Cardiac muscle cell (in vitro differentiated cells and primary cell): ENCODE measurements at places on chromosomes 13 and 19. TPM values are rescaled to one million over a fixed set of nuclear protein-coding genes. Genes with fewer than 3 reads are reported as not detected.

DNA sequence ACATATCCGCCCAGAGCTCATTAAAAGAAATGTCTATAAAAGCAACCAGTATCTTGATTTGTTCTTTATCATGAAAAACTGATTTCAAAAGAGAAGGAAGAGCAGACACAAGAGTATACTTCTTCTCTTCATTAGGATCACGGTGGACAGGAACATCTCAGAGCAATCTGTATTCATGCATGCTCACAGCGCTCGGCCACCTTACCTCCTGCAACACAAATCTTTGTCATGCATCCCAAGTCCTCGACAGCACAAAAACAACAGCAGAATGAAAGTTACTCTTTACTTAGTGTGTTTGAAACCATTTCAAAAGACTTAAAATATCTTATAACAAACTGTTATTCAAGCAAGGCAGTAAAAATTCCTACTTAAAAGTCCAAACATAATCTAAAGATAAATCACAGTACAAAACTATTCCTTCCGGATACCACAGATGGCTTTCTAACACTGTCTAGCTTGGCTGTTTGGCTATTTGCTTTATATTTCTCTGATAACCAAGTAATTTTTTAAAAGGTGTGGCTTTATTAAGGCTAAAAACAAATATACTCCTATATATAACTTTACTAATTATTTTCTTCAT is 174.5 kb downstream of the TBC1D4 start:
- H3K4me3 ChIP-seq = no peak overlapping the region
- peaks cover 10% of the 10 kb centered on the region for H3K36me3 ChIP-seq
- no peak for DNase-seq
- H3K4me1 ChIP-seq = peaks cover 10% of the 10 kb centered on the region
- H3K27me3 ChIP-seq = no peaks in the 10 kb centered on the region

DNA sequence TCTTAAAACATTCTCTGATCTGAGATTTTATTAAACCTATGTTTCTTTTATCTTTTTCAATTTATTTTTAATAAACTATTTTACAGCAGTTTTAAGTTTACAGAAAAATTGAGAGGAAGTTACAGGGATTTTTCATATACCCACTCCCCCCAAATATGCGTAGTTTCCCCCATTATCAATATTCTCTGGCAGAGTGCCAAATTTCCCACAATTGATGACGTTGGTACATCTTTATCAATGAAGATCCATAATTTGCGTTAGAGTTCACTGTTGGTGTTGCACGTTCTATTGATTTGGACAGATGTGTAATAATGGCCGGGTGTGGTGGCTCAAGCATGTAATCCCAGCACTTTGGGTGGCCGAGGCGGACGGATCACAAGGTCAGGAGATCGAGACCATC is 1063.0 kb upstream of the ATXN8OS start:
- H3K36me3 ChIP-seq = no peaks in the 10 kb centered on the region
- no peak overlapping the region for H3K4me3 ChIP-seq
- H3K27me3 ChIP-seq = no peaks in the 10 kb centered on the region
- H3K4me1 ChIP-seq = no peaks in the 10 kb centered on the region

GRCh38 chr19:53958823-53959757 is 3.6 kb upstream of the CACNG8 start:
- H3K36me3 ChIP-seq = no peaks in the 10 kb centered on the region
- no peak for DNase-seq
- no peaks in the 10 kb centered on the region for H3K4me1 ChIP-seq

The ERVK3-1 gene
- total RNA-seq = 64.3 and 92.4 TPM in 2 replicates

- peaks cover 56% of the 10 kb centered on the region for H3K4me1 ChIP-seq
- no peaks in the 10 kb centered on the region for H3K36me3 ChIP-seq
- no peak for DNase-seq
These were observed 46.0 kb downstream of the ATP11A start for GRCh38 chr13:112735791-112736190.

GRCh38 chr19:367561-367960 is 23.0 kb upstream of the MIER2 start:
- no peak for DNase-seq
- no peak overlapping the region for H3K4me3 ChIP-seq
- no peaks in the 10 kb centered on the region for H3K27me3 ChIP-seq
- no peaks in the 10 kb centered on the region for H3K36me3 ChIP-seq
- H3K4me1 ChIP-seq = no peaks in the 10 kb centered on the region
- no peak overlapping the region for H3K27ac ChIP-seq

DNA sequence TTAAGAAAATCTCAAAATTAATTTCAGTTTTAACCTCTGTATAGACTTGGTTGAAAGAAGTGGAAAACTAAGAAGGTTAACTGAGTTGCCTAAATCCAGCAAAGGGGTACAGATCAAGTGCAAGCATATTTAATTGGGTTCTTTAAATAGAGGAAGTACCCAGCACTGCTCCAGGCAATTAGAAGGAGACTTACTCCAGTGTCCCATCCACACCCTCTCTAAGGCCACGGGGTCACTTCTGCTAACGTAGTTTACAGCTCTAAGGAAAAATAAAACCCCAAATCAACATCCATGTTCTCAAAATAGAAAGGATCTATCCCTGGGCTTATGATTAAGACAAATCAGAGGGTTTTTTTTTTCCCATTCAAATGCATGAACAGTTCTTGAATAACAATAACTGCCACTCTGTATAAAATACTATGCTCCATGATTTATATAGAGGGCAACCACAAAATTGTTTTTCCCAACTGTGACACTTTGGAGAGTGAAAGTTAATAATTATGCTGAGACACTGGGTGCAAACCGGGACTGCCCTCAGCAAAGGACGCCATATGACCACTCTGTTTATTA is 4.6 kb downstream of the FRY start:
- H3K4me1 ChIP-seq = peaks cover 12% of the 10 kb centered on the region
- peak overlapping the region; percentile 27 for H3K27ac ChIP-seq
- DNase-seq = no peak
- peaks cover 20% of the 10 kb centered on the region for H3K27me3 ChIP-seq
- no peaks in the 10 kb centered on the region for H3K36me3 ChIP-seq

DNA sequence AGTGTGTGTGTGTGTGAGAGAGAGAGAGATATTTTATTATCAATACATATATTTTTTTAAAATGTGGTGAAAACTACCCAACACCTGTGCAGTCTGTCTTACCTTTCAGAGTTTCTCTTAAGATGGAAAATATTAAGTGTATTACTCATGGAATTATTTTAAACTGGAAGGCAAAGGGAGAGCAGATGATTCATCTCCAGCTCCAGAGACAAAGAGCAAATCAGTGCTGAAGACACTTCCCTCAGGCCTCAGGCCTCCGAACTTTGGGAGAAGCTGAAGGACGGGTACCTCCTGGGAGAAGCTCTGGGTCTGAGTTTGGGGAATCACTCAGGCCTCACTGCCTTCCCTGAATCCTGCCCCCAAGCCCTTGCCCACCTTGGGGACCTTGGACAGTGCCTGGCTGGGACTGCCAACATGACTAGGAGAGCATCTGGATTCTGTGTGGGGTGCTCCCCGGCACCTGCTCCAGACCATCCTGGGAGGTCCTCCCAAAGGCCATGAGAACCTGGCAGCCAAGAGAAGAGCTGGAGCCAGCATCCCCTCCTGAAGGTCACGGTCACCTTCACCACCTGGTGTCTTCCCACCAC is 170.4 kb upstream of the UBL3 start:
- no peaks in the 10 kb centered on the region for H3K36me3 ChIP-seq
- no peak overlapping the region for H3K27ac ChIP-seq
- no peak overlapping the region for H3K4me3 ChIP-seq

DNA sequence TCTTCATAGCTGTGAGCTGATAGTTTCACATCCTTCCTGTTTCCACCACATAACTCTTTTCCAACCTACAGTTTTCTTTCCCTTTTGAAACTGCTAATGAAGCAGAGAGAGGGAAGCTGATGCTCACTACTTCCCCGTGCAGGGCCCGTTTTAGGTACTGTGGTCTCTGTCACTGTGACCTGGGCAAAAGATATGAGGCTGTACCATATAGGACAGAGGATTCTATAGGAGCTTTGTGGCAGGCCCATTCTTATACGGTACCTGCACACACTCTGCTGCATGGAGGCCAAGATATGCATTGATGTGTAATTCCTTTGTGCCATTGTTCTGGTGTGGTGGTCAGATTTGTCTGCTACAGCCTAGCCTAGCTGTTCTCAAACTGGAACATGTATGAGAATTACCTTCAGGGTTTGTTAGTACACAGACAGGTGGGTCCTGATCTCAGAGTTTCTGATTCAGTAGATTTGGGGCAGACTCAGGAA is 577.3 kb downstream of the LMO7 start:
- H3K27me3 ChIP-seq = no peaks in the 10 kb centered on the region
- H3K27ac ChIP-seq = no peak overlapping the region
- peaks cover 5% of the 10 kb centered on the region for H3K4me1 ChIP-seq
- no peaks in the 10 kb centered on the region for H3K36me3 ChIP-seq
- no peak for DNase-seq

DNA sequence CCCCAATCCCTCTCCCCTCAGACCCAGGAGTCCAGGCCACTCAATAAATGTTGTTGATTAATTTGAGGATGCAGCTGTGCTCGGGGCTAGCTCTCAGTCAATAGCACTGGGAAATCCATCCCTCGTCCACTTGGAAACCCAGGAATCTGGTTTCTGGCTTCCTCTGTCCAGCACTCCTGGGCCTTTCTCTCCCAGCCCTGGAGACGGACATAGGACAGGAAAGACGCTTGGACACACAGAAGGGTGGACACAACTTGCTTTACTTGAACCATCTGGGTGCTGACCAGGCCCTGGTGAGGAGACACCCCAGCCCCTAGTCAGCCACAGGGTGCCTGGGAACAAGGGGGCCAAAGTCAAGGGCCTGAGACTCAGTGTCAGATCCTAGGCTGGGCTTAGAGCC is 891 bp upstream of the TNNI3 start:
- no peaks in the 10 kb centered on the region for H3K36me3 ChIP-seq
- DNase-seq = no peak
- H3K27ac ChIP-seq = peak overlapping the region; percentile 48
- H3K27me3 ChIP-seq = peaks cover 22% of the 10 kb centered on the region
- H3K4me1 ChIP-seq = peaks cover 15% of the 10 kb centered on the region

GRCh38 chr13:50901701-50902100 is 7.9 kb upstream of the RNASEH2B start:
- no peak overlapping the region for H3K4me3 ChIP-seq
- H3K27ac ChIP-seq = no peak overlapping the region
- no peaks in the 10 kb centered on the region for H3K27me3 ChIP-seq

The CCDC169 gene
- total RNA-seq = 3.1 and 6.9 TPM in 2 replicates

- no peaks in the 10 kb centered on the region for H3K36me3 ChIP-seq
- no peak overlapping the region for H3K27ac ChIP-seq
- DNase-seq = no peak
- no peak overlapping the region for H3K4me3 ChIP-seq
- H3K4me1 ChIP-seq = no peaks in the 10 kb centered on the region
These were observed 36.2 kb downstream of the ERCC5 start for GRCh38 chr13:102881819-102882686.

GRCh38 chr19:51980116-51980736 is 6.4 kb downstream of the ZNF350 start:
- no peaks in the 10 kb centered on the region for H3K36me3 ChIP-seq
- H3K27me3 ChIP-seq = no peaks in the 10 kb centered on the region
- H3K4me1 ChIP-seq = no peaks in the 10 kb centered on the region
- no peak overlapping the region for H3K4me3 ChIP-seq

The DENND1C gene
- 0.18 and 4.9 TPM in 2 replicates for total RNA-seq

The CAPN12 gene
- 1.6 and 10.9 TPM in 2 replicates for total RNA-seq

- no peaks in the 10 kb centered on the region for H3K36me3 ChIP-seq
- no peak for DNase-seq
- no peaks in the 10 kb centered on the region for H3K4me1 ChIP-seq
- no peaks in the 10 kb centered on the region for H3K27me3 ChIP-seq
- no peak overlapping the region for H3K4me3 ChIP-seq
- no peak overlapping the region for H3K27ac ChIP-seq
These were observed 106.1 kb downstream of the ABCC4 start for GRCh38 chr13:95195146-95195545.

DNA sequence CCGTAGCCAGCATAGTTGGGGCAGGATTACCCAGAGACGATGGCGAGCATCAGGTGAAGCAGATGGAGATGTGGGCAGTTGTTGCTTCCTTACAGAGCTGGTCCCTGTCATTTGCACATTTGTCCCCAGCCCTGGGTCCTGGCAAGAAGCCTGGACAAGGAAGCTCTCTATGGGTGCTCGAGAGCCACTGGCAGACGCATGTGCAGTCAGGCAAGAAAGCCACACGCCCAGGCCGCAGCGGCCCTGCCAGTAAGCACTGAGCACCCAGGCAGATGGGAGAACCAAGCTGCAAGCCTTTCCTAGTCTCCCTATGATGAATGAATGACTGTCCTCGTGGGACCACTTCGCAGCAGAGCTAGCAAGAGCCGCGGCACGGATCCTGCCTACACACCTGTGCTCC is 182.8 kb downstream of the FOXO1 start:
- no peaks in the 10 kb centered on the region for H3K27me3 ChIP-seq
- no peak overlapping the region for H3K4me3 ChIP-seq
- no peaks in the 10 kb centered on the region for H3K36me3 ChIP-seq
- no peak overlapping the region for H3K27ac ChIP-seq
- no peak for DNase-seq
